ENCODE measurements at places on chromosomes 4 and X.

GRCh38 chr4:115361781-115362180 is 248.4 kb upstream of the NDST4 start:
- no peak for DNase-seq

- DNase-seq: no peak
Measured at GRCh38 chr4:80139671-80140070, 57.6 kb upstream of the PRDM8 start.

GRCh38 chr4:20603671-20604313 is 96.5 kb upstream of the PACRGL start:
- DNase-seq: peak; percentile 56

DNA sequence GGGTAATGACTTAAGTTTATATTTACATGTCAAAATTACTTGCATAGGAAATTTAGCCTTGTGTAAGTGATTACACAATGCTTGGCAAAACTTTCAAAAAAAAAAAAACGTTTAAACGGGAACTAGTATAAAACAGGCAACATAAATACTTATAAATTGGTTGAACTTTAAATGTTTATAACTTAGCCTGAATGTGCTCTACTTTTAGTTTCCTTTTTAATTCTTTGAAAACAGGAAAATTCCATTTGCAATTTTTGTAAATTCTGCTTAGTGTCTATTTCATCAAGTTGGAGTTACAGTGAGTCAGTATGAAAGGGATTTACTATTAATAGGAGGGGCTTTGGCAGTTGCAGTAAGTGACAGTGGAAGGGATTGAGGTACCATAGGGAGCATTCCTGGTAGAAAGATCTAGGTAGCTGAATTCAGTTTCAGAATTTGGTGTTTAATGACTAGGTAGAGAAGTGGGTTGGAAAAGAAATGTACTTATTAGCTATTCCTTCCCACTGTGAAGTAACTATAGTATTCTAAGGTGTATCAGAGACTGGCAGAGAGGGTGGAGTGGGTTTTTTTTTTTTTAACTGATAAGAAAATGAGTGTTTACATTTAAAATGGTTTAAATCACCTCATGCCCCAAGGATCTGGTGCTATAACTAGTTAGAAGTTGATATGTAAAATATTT is 2.8 kb downstream of the STAG2 start:
- DNase-seq: peak; percentile 45

DNA sequence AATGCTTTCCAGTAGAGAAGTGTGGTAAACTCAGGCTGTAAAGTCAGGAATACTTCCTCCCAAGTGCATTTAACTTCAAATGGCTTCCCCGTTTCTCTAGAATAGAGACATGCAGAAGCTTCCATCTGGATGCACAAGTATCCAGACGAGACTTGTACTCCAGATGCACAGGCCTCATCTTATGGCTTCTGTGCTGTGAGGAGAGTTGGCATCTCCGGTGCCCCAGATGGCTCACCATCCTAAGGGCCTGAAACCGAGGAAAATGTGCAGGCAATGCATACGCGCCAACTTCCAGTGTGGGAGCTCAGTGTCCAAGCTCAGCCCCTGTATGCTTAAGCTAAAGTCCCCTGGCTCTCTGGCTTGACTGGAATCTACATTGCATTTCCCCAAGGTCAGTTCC is 184.0 kb upstream of the TBL1X start:
- no peak for DNase-seq

DNA sequence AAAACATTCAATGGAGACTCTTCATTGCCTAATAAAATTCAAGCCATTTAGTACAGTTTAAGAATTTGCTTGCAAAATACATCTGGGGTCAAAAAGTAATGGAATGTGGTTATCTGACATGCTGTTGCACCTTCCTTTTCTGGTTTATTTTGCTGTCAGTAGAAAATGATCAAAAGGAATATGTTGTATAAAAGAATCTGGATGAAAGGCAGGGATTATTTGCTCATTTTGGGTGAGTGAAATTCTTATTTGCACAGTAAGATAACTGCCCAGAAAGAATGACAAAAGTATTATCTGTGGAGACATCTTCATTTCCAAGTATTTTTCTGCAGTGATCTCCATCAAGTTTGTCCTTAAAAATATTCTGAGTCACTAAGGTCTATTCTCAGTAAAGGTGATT is 30.4 kb downstream of the BOD1L1 start:
- DNase-seq: no peak

- DNase-seq: no peak
Measured at GRCh38 chr4:41375561-41375960, 118.8 kb downstream of the UCHL1 start.

DNA sequence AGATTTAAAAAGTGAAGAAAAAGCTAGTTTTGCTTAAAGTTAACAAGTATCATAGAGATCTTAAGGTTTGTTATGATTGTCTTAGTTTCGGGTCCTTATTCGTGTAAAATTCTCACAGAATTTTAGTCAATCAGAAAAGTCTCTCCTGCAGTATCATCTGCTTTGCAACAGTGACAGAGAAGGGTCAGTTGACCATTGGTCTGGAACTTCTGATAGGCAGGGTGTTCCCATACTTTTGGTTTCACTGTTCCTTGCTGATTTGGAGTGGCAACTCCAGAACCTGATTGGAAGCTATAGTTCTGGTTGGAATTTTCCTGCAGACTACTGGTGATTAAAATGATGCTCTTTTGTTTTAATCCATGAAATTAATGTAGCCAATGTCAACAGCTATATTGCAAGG is 1.8 kb downstream of the IL15 start:
- DNase-seq: no peak

- DNase-seq: peak; percentile 79
Measured at GRCh38 chr4:108270466-108271450, 102.0 kb upstream of the LEF1 start.

GRCh38 chr4:134308910-134309309 is 107.3 kb upstream of the PABPC4L start:
- no peak for DNase-seq

- peak; percentile 17 for DNase-seq
Measured at GRCh38 chrX:112731793-112732192, 52.1 kb upstream of the LHFPL1 start.

DNA sequence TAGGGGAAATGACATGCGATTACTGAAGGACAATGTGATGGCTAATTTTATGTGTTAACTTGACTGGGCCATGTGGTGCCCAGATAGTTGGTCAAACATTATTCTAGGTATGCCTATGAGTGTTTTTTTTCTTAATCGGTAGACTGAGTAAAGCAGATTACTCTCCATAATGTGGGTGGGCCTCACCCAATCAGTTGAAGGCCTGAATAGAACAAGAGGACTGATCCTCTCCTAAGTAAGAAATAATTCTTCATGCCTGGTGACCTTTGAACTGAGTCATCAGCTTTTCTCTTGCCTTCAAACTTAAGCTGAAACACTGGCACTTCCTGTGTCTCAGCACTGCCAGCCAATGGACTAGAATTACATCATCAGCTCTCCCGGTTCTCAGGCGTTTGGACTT is 164.0 kb upstream of the FGF13 start:
- DNase-seq: peak; percentile 10

DNA sequence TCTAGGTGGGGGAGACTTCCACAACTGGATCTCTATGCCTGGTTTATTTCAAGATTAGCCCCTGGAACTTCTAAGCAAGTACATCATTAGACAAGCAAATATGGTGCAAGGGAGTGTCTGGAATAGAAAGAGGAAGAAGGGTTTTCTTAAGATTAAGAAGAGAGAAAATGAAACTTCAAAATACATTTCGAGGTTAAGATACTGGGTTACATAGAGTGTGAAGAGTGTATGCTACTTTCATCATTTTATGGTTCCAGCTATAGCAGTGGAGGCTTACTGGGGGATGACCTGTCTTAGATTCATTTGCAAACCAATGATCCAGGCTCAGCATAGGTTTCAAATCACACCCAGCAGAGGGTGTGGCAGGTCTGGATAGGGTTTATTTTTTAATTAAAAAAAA is 144.4 kb upstream of the GATB start:
- no peak for DNase-seq
